ENCODE measurements at places on chromosomes 7 and 10. TPM values are rescaled to one million over a fixed set of nuclear protein-coding genes. Genes with fewer than 3 reads are reported as not detected.

Gene PRF1
- 1.3 TPM for total RNA-seq

Gene HIP1
- total RNA-seq, result 5.5 TPM

Gene C10orf105
- 0.07 TPM for total RNA-seq

Gene CDC14C
- not detected for total RNA-seq

Gene PAX2
- 0.15 TPM for total RNA-seq

Gene CYP3A7
- total RNA-seq, result not detected

Gene RBM20
- total RNA-seq, result 0.49 TPM

Gene CLCN1
- not detected for total RNA-seq

Gene LOXL4
- 0.32 TPM for total RNA-seq

Gene DOCK4
- 6.5 TPM for total RNA-seq

Gene ASB15
- total RNA-seq, result not detected

Gene ANAPC16
- 85.2 TPM for total RNA-seq

Gene AASS
- 4.3 TPM for total RNA-seq

Gene LIPJ
- 0.16 TPM for total RNA-seq

Gene GDF2
- total RNA-seq, result not detected

Gene KLF14
- not detected for total RNA-seq

Gene CALHM3
- not detected for total RNA-seq

Gene ZNF33A
- total RNA-seq, result 32.8 TPM

Gene CYP2C8
- 0.56 TPM for total RNA-seq

Gene STAG3
- total RNA-seq, result 3.8 TPM

Gene HYCC1
- total RNA-seq, result 10.8 TPM

Data from colonic mucosa (tissue), 4 donors.